ENCODE measurements at places on chromosomes 7 and 10. TPM values are rescaled to one million over a fixed set of nuclear protein-coding genes. Genes with fewer than 3 reads are reported as not detected.

The CTAGE6 gene
- polyA plus RNA-seq: not detected

The THNSL1 gene
- polyA plus RNA-seq: 2.0 TPM

The SPDYE6 gene
- not detected for polyA plus RNA-seq

The CARD11 gene
- polyA plus RNA-seq: 0.67 TPM

The LRRC4 gene
- 0.27 TPM for polyA plus RNA-seq

The OR6V1 gene
- not detected for polyA plus RNA-seq

The LRRC17 gene
- 0.61 TPM for polyA plus RNA-seq

The ANKRD61 gene
- polyA plus RNA-seq: not detected

The OR6B1 gene
- polyA plus RNA-seq: not detected

The GCK gene
- polyA plus RNA-seq: not detected

The ACTL6B gene
- not detected for polyA plus RNA-seq

The STARD3NL gene
- polyA plus RNA-seq: 36.2 TPM

The ADRA2A gene
- polyA plus RNA-seq: 1.1 TPM

The PTPRN2 gene
- 11.7 TPM for polyA plus RNA-seq

The SPDYE9 gene
- 0.30 TPM for polyA plus RNA-seq

The CPXM2 gene
- 55.7 TPM for polyA plus RNA-seq

The EPC1 gene
- 12.8 TPM for polyA plus RNA-seq

The MYL10 gene
- polyA plus RNA-seq: not detected

The DDC gene
- 689 TPM for polyA plus RNA-seq

The CYP2C19 gene
- 9.5 TPM for polyA plus RNA-seq

The FGFBP3 gene
- 0.67 TPM for polyA plus RNA-seq
